ENCODE measurements at places on chromosomes 12 and 14.

- DNase-seq, result no peak
These were observed 2.0 kb downstream of the PRKAB1 start for GRCh38 chr12:119669744-119670472.

DNA sequence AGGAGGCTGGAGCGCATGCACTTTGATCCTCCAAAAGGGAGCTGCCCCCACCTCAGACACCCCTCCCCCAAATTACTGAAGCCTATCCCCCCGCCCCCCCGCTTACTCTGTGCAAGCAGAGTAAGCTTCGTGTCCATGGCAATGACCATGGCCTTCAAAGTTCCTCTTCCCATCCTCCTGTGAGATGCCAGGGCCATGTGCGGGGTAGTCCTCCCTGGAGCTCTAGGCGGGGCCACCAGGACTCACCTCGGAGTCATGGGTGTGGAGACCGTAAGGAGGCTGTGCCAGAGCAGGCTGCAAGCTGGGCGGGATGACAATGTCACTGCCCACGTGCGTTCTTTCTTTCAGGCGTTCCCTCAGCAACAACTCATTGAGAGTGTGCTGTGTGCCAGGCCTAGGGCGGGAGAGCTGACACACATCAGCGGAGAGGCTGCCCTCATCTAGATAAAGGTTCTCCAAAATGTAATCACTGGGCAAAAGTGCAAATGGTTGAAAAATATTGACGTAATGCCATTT, 66.8 kb downstream of the C14orf132 start:
- DNase-seq, result peak; percentile 20

DNA sequence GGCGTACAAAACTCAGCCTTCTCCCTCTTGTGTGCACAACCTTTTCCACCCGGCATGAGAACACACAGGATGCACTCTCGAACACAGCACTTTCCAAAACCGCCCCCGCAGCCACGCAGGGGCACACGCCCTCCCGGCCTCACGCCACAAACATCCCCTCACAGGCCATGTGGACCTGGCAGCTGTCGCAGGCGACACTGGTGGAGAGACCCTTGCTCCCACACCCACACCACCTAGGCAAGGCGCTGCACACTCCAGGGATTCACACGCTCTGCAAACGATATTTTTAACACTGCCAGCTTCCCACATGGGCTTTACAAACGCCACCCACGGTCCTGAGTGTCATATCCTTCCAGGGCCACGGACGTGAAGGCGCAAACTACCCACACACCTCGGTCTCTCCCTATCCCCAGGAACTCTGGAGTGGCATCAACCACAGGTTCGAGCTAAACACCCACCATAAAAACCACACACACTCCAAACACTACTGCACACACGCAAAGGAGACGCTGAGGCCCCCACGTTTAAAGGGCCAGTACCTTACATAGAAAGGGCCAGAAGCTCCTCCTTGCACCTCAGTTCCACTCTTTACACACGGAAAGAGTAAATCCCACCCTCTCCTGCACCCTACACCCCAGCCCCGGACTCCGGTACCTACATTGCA, 12.4 kb upstream of the ITGB7 start:
- DNase-seq, result no peak

DNA sequence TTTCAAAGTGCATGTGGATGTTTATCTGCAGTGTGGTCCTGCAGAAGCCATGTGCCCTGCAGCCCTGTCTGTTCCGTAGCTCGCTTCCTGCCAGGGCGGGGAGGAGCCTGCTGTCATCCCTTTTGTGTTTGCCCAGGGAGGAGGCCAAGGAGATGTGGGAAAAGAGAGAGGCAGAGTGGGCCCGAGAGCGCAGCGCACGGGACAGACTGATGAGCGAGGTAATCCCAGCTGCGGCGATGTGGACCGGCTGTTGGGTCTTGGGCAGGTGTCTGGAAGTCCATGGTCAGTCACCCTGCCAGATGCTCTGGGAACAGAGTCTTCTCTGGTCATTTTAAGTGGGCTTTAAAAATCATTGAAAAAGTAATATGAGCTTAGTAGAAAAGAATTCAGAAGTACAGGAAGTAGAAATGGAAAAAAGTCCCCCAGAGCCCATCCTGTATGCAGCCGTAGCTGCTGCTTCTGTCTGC, 12.8 kb downstream of the TCHP start:
- DNase-seq, result no peak

DNA sequence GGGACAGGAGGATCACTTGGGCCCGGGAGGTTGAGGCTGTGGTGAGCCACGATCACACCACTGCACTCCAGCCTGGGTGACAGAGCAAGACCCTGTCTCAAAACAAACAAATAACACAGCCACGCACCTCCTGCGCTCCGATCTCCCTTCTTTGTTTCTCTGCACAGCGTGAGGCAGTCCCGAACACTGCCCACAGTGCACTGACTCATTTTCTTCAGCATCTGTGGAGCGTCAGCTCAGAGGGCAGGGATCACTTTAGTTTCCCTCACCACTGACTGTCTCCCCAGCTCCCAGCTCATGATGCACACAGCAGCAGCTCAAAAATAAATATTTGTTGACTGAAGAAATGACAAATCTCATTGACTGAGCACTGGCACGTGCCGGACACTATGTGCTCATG, 883 bp upstream of the MYL2 start:
- DNase-seq, result no peak

DNA sequence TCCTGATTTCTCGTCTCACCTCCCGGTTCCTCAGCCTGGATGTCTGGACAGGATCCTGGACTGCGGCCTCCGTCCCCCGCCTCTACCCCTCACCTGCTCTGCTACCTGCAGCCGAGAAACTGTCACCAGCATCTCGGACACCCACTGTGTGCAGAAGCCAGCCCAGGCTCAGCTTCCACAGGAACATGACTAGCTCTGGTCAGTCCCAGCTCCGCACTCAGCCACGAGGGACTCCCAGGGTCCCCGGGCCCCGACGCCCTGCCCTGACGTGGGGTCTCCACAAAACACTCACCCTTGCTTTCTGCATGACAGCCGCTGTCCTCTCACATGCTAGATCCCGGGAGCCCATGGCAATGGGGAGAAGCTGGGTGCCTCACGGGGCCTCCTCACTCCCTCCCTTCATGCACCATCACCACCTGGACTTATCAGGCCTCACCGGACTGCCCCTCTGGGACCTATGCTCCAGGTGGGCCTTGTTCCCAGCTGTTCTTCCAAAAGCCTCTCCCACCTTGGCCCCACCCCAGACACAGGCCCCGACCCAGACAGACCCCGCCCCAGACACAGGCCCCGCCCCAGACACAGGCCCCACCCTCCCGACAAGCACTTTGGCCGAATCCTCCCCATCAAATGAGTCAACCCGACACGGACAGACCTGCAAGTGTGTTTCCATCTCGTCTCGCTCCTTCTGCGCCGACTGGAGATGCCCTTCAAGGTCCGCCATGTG, 26.9 kb upstream of the ANKLE2 start:
- DNase-seq, result no peak

DNA sequence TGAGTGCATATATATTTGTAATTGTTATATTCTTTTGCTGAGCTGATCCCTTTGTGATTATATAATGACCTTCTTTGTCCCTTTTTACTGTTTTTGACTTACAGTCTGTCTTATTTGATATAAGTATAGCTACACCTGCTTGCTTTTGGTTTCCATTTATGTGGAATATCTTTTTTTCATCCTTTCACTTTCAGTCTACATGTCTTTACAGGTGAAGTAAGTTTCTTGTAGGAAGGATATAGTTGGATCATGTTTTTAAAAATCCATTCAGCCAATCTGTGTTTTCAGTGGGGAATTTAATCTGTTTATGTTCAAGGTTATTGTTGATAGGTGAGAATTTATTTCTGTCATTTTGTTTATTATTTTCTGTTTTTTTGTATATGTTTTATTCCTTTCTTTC, 12.1 kb downstream of the GZMH start:
- no peak for DNase-seq

DNA sequence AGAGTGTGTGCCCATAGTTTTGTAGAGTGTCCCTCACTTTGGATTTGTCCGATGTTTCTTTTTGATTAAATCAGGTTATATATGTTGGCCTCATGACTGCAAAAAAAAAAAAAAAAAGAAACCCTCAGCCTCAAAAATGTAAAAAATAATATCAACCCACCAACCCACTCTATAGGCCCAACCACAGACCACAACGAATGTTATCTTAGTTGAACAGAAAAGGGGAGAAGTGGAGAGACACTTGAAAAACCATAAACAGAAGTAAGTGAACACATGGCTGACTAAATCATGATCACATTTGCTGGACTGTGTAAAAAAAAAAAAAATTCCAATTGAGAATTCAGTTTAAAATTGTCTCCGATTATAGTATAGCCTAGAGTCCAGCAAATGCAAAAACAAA, 45.5 kb upstream of the ST8SIA1 start:
- no peak for DNase-seq

GRCh38 chr14:35822501-35822900, 3.6 kb upstream of the BRMS1L start:
- DNase-seq, result no peak

DNA sequence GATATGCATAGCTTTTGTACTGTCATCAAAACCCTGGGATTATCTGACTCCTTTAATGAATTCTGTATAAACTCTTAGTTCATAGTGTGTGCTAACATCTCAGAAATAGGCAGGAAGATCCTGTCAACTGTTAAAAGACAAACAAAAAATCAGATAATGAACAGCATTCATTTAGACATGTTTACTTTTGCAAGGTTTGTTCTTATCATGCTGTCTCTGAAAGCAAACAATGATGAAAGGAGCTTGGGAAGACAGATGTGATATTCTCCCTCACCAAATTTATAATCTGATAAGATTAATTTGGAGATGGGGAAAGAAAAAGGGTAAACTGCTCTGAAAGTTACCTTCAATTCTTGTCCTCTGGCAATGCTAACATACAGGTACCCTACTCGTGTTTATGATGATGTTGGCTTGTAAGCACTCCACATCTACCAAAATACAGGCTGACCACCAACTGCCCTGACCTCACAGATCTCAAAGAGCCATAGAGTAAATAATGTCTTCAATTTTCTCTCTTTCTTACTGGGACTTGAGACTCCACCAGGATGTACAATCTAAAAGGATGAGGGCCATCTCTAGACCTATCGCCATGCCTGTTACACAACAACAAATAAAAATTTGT, 233.8 kb downstream of the SSPN start:
- DNase-seq, result no peak

DNA sequence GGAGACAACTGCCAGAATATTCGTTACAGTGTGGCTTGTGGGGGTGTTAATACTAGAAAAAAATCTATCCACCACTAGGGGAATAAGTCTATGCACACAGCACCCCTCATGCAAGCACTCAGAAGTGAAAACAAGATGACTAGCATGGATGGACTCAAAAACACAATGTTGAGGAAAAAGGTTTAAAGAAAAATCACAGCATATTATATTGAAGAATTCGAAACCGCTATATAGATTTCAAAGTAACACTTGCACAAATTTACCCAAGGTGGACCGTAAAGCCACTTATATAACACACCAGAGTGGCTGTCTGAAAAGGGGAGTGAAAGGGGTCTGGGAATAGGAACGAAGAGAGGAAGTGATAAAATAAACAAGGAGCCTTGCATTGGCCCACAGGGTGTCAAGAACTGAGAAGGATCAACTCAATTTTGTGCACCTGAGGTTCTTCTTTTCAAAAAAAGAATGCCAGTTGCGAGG, 544 bp downstream of the ABCD4 start:
- DNase-seq, result peak; percentile 73

- DNase-seq, result no peak
These were observed 50.6 kb downstream of the NIN start for GRCh38 chr14:50780393-50780792.

DNA sequence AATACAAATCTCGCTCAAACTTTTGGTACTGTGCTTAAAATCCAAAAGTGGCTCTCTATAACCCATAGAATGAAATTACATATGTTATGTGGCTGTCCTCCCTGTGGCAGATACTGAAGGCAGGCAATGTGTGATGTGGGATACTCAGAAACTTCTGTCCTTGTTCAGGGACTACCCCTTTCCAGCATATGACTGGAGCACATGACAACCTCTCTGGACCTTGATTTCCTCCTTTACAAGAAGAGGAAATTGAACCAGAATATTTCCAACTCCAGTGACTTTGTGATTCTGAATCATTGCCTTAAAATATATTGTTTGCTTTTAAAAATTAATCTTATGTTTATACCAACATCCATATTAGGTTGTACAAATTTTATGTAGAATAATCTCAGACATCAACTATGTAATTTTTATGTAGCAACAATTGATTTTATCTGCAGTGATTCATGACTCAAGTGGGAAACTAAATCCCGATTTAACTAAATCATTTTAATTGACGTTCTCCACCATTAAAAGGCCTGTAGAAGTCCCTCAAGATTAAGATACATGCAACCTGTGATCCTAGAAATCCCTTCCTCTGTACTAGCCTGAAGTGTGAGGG, 162.4 kb downstream of the AKAP6 start:
- no peak for DNase-seq

DNA sequence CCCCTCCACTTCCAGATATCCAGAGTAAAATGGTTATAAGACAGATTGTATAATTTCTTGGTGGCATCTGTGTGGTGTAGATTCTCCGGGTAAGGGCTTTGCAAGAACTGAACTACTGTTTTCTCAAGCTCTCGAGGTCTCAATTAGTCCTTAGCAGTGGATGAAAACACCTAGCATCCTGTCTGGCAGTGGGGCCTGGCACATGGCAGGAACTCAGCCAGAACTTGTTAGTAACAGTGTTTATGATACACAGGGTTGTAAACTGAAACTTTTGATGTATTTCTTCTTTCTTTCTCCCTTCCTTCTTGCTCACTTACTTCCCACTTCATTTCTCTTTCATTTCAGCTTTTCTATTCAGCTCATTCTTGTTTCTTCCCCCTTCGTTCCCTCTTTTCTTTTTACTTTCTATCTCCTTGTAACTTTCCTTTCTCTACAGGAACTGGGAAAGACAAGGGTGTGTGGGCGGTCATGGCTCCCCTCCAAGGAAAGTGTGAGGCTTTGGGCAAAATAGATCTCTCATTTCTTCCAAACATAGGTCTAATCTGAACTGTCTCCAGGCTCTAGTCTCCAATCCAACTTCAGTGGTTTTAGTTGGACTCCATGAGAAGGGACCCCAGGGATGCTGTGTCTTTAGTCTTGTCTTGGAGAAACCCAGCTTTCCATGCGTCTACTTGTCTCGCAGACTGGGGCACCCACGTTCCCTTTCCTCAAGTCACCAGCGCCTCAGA, 159.7 kb downstream of the PAH start:
- no peak for DNase-seq

GRCh38 chr12:127767656-127768055, 499.3 kb upstream of the TMEM132C start:
- no peak for DNase-seq

- no peak for DNase-seq
These were observed 255.9 kb downstream of the MSRB3 start for GRCh38 chr12:65534238-65534841.

DNA sequence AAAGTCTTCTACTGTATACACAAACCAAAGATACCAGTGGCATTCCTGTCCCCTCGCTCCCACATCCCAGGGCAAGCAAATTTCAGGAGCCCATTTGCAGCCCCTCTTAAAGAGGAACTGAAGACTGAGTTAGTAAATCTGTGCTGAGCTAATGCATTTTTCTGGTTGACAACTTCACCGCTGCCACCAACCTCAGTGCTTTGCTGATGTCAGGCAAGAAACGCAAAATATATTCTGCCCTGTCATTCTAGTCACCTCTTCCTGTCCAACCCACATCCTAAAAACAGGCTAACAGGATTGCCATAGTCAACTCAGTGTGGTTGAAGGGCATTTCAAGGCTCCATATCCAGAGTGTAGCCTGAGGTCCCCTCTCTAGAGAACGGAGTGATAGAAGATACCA, 59.4 kb upstream of the FICD start:
- no peak for DNase-seq

GRCh38 chr14:102772781-102773570, 4.3 kb upstream of the TRAF3 start:
- peak; percentile 24 for DNase-seq

Measured in NCI-H1092 treated with DMSO at 0.1 percent for 48 hours (cell line).